ENCODE measurements at places on chromosomes 3 and 15. TPM values are rescaled to one million over a fixed set of nuclear protein-coding genes. Genes with fewer than 3 reads are reported as not detected.

The CKMT1A gene
- total RNA-seq, result not detected

The C2CD4A gene
- total RNA-seq, result 0.17 TPM

DNA sequence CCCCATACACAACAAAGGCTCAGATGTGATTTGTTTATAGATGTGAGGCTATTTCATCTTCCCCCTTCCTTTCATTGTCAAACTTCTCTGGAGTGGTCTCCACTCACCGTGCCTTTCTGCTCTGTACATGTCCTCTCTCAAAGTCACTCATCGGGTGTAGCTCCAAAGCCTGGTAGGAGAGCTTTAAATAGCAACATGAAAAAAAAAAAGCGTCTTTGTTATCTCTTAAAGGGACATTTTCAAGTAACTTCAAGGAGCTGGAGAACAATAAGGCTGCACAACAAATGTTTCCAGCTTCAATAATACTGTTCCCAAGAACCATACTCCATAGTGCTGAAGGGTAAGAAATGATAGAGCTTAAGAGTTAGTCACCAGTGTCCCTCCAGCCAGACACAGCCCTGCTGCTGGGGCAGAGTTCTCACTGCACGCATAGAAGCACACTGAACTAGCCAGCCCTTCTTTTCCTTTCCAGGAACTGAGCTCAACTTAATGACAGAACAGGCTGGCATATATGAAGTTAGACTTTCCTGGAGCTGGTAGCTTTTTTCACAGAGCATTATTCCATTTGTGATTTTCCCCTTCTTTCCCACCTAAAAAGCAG, 8.1 kb downstream of the FBXO40 start:
- H3K36me3 ChIP-seq, result no peaks in the 10 kb centered on the region
- H3K27me3 ChIP-seq, result no peaks in the 10 kb centered on the region
- H3K4me3 ChIP-seq, result no peak overlapping the region
- DNase-seq, result no peak
- no peak overlapping the region for H3K27ac ChIP-seq
- no peaks in the 10 kb centered on the region for H3K4me1 ChIP-seq

The SLC24A5 gene
- not detected for total RNA-seq
